ENCODE measurements at places on chromosomes 1 and 21.

GRCh38 chr1:231165371-231165770 lies 3.5 kb downstream of the TRIM67 start:
- DNase-seq, result no peak

- DNase-seq, result no peak
Observed at GRCh38 chr1:224543453-224543852, 72.7 kb upstream of the CNIH3 start.

DNA sequence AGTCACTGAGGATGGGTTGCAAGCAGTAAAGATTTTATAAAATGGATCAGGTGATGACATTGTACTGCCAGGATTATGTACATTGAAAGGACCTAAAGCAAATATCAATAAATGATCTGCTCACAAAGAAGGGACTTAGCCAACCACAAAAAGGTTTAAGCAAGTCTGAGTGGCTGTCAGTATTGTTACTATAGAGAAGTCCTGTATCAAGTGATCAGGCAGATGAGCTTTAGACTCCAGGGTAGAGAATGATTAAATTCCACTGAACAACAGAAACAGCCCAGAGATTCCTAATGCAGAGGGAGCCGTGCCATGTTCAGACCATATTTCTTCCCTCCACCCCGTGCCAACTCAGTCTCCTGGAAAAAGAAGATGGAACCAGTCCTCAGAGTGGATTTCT lies 138.9 kb downstream of the SETD4 start:
- no peak for DNase-seq

DNA sequence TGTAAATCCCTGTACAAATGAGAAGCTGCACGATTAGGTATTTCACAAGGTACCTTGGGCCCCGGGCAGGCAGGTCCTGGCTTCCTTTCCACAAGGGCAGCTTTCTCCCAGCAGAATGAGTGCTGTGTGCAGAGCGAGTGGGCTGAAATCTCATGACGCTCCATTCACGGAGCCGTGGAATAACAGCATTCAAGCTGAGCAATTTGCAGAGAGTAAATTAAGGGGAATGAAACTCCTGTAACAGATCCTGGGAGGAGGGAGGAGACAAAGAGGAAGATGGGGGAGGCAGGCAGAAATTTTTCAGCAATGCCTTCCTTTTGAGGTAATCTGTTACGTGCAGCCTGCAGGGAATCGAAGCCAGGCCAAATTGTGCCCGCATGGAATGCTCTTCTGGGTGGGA lies 239.9 kb downstream of the TNR start:
- no peak for DNase-seq

GRCh38 chr21:37868446-37869295 lies 47.6 kb downstream of the KCNJ6 start:
- DNase-seq, result no peak

GRCh38 chr1:24317956-24318614 lies 1.1 kb upstream of the GRHL3 start:
- DNase-seq, result no peak

- DNase-seq, result no peak
Observed at GRCh38 chr1:19384113-19384512, 72.0 kb downstream of the SLC66A1 start.

- DNase-seq, result no peak
Observed at GRCh38 chr1:75276385-75276784, 142.2 kb downstream of the LHX8 start.

DNA sequence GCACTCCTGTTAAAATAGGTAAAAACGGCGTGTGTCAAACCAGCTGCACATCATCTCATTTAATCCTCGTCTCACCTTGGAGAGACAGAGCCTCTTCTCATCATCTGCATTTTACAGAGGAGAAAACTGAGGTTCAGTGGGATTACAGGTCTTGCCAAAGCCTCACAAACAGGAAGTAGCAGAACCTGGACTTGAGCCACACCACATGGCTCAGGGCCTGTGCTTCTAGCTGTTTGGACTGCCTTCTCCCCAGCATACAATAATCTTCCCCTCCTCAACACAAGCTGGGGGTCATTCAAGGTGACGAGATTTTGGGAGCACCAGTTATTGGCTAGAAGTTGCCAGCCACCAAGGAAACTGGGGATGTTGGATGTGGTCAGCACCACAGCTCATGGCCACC lies 167.9 kb upstream of the ZC3H12A start:
- DNase-seq, result no peak

DNA sequence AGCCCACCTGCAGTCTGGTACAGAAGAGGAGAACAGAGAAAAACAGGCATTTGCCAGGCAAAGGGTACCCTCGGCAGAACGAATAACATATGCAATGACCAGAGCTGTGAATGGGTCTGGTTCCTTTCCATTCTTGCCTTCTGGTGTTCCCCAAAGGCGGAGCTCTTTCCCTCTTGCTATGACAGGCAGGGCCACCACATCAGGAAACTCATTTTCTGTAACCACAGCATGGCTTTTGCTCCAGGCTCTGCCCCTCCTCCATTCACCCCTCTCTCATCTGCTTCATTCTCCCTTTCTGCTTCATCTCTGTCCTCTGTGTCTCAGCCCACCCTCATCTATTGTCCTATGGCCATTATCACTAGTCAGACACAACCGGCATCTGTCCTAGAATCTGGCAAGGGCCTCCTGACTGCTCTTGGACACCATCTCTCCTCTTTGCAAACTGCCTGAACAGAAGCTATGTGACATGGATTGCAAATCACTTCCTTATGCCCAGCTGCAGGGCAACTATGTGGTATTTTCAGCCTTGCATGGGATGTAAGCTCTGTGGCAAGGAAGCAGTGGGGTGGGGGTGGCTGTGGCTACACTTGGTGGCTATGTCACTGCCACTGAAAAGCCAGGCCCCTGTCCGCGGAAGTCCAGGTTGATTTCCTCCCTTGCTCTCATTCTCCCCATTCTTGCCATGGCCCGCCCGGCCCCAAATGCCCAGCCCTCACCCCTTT lies 78.8 kb upstream of the ABCD3 start:
- no peak for DNase-seq

DNA sequence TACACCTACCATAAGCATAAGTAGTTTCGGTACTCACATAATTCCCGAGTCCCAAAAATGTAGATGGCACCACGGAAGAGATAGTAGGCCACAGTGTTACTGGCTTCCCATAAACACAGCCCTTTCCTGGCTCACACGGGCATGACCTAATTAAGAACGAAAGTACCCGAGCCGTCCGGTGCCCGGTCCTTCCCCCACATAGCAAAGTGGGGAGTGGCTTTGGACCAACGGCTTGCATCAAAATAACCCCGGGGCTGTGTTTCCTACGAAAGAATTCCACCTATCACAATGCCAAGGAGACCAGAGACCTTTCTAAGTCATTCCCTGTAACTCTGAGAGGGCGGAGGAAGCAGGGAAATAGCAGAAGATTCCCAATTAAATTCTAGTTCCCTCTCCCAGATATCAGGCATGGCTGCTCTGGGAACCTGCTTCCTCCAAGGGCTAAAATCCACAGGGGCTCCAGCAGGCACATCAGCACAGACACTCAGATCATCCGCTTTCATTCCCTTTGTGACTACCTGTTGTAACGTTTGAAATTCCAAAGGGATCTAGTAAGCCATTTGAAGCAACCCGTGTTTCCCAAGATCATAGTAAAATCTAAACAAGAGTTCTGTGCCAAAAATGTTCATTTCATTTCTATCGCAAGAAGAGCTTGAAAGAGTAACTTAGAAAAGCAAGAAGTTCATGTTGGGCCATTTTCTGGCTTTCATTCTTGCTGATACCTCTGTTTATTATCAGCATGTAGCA lies at the start of gene TMPRSS3:
Gene TMPRSS3 (minus strand): TSS at position 148 of the 747 bp plus-strand sequence. CDS start 635 bp downstream, outside the sequence.
- DNase-seq, result no peak

- DNase-seq, result no peak
Observed at GRCh38 chr1:199811163-199811562, 216.3 kb upstream of the NR5A2 start.
